Activated CD8-positive, alpha-beta memory T cell treated with anti-CD3 and anti-CD28 coated beads for 1 hour (primary cell): ENCODE measurements at places on chromosomes 5 and 9.

DNA sequence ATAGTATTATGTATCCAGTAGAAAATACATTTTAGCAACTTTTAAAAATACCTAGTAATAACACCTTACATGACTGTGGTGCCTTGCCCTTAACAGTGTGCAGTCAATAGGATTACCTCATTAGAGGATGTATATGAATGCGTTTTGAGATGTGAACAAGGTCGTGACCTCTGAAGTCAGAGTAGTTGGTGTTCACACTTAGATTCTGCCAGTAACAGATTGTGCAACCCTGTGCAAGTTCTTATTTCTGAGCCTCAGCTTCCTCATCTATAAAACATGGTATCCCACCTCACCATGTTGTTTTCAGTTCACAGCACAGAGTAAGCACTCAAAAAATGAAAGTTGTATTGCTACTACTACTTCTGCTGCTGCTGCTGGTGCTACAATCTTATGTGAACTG, 347.3 kb downstream of the KDM4C start:
- no peak for DNase-seq

DNA sequence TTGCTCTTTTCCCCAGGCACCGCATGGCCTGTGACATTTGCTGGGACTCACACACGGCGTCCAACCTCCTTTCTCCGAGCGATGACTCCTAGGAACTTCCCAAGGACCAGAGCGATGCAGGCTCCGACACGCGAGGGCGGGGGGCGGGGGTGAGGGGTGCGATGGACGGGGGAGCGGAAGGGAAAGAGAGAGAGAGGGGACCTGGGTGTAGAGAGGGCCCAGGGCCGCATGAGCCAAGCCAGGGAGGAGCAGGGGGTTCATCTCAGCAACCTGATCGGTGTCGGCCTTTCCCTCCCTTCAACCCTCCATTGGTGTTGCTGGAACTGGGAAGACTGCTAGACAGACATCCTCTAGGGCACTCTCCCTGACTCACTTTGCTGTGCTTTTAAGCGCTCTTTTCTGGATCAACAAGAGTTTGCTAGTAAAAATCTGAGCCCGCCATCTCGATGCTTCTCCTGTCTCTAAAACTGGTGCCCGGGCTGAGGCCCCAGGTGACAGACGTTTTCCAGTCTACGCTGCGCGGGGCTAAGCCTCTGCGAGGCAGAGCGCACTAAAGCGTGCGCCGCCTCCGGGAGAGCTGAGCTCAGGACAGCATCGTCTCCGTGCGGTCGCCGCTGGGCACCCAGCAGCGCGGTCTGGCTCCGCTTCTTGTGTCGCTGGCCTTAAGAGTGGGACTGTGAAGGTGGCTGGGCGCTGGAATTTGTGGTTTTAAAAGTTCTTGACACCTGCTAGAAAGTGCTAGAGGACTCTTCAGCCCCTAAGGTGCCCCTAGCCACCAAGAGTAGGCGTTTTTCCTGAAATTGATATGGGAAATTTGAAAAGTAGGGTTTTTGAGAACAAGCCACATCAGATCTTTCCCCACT, 1.0 kb upstream of the TSLP start:
- DNase-seq, result no peak

- DNase-seq, result no peak
These were observed 852 bp downstream of the ARHGEF37 start for GRCh38 chr5:149581931-149582768.

DNA sequence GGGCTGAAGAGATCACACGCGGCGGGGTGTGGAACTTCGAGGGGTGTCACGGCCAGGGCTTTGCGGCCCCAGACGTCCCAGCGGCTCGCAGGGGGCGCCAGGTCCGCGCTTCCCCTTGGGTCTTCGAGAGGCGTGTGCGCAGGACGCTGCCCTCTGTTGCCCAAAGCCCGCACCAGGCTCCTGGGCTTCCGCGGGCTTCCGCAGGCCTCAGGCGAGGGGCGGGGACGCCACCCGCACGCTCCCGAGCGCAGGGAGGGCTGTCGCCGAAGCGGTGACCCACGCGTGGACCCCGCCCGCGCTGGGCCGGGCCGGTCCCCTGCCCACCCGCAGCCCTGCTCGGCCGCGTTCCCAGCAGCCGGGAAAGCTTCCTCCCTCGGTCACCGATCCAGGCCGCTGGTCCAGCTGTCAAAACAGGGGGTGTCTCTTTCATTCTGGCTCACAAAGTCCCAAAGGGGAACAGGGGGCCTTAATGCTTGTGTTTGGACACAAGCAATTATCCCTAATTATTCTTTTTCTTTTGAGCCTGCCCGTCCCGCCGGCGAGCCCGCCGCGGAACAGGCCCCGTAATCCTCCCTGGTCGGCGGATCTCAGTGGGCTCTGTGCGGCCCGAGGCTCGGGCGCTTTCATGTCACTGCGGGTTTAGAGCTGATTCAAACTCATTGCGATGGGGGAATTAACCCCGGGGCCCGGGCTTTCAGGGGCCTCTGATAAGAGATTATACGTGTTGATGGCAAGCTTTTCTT, 60.6 kb downstream of the TMEM174 start:
- DNase-seq, result no peak

DNA sequence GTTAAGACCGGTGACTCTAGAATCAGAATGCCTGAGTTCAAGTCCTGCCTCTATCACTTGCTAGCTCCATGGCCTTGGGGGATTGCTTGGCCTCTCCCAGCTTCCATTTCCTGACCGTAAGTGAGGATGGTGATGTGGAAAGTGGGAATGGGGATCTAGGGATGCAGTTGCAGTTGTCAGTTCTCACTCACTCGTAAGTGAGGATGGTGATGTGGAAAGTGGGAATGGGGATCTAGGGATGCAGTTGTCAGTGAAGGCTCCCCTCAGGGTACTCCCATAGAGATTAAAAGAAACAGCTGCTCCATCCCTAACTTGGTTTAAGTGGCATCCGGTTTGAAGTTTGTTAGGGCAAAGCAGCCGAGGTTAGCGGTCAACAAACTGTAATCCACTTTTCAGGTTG, 3.0 kb upstream of the IL9 start:
- no peak for DNase-seq

GRCh38 chr5:87004101-87004500, 263.6 kb upstream of the RASA1 start:
- no peak for DNase-seq

DNA sequence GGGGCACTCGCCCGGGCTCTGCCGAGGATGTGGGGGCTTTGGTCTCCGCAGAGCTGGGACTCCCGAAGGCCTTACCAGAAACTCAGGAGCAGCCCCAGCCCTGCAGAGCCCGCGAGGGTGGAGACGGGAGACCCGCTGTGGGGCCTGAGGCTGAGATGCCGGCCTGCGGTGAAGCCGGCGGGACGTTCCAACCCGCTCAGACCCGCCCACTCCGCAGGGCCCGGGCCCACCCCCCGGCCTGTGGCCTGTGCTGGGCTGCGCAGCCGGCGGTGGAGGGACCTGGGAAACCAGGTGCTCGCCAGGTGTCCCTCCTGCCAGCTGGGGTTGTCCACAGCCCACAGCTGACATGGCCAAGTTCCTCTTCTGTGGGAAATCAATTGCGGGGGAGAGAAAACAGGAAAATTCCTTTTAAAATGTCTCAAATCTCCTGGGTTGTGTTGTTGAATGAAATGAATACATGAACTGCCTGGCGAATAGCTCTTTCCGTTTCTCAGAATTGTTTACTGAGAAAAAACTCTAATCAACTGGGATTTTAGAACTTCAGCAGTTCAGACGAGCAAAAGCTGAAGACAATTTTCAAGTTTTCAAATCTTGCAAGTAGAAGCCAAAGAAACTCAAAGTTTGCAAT, 49.0 kb upstream of the IRX4 start:
- DNase-seq, result no peak

- DNase-seq, result no peak
These were observed 33.5 kb upstream of the PIK3R1 start for GRCh38 chr5:68182094-68182493.

- DNase-seq, result no peak
These were observed 7.4 kb downstream of the SLC12A7 start for GRCh38 chr5:1104327-1105006.

DNA sequence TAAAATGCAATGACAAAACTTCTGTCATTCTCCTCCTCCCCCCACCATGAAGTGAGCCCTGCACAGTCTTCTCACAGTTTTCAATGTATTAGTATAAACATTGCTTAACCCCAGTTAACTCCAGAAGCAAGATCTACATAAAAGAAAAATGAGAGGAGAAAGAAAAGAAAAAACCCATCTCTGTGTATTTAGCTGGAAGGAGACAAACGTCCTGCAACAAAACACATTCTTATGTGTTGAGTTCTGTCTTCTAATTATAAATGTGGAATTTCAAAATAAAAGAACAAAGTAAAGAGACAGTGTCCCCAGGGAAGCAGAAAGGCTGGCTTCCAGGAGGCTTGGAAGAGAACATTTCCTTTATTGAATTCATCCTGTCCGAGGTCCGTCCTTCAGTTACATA, 491.9 kb upstream of the TUSC1 start:
- no peak for DNase-seq

DNA sequence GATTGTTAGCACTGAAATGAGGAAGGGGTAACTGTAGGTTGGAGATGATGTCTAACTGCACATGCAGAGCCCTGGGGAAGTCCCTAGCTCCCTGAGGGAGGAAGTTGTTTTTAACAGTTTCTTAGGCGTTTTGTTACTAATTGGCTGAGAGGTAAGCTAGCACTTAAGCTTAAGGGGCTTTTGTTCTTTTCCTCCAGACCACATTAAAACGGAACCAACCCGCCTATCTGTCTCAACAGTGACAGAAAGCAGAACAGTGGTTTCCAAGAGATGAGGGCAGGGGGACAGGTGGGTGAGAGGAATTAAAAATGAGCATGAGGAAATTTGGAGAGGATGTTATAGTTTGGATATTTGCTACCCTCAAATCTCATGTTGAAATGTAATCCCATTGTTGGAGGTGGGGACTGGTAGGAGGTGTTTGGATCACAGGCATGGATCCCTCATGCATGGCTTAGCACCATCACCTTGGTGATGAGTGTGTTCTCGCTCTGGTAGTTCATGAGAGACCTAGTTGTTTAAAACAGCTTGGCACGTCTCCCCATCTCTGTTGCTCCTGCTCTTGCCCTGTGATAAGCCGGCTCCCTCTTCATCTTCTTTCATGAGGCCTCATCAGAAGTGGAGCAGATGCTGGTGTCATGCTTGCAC, 38.9 kb downstream of the LYRM7 start:
- DNase-seq, result peak; percentile 12

- DNase-seq, result no peak
These were observed 5.2 kb downstream of the WHRN start for GRCh38 chr9:114499941-114500696.

DNA sequence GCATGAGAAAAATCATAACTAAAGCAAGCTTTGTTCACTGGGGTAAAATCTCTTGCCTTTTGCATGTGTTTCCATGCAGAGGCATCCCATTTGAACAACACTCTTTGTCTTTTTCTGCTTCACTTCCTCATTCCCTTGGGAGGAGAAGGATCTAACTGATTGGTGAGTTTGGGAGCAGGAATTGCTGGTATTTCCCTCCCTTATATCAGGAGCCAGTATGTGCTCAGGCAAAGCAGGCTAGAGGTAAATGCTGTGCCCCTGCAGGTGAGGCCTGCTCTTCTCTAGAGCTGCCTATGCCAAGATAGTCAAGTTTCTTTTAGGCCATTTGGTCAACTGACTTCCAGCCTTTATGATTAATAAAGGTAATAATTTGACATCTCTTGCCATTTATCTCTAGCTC, 179.9 kb downstream of the COX7C start:
- DNase-seq, result no peak

- no peak for DNase-seq
These were observed 29.4 kb downstream of the TNPO1 start for GRCh38 chr5:72845889-72846288.

- no peak for DNase-seq
These were observed 27.2 kb upstream of the CER1 start for GRCh38 chr9:14749741-14750211.

GRCh38 chr9:16153741-16154140, 600.9 kb downstream of the CCDC171 start:
- DNase-seq, result no peak

DNA sequence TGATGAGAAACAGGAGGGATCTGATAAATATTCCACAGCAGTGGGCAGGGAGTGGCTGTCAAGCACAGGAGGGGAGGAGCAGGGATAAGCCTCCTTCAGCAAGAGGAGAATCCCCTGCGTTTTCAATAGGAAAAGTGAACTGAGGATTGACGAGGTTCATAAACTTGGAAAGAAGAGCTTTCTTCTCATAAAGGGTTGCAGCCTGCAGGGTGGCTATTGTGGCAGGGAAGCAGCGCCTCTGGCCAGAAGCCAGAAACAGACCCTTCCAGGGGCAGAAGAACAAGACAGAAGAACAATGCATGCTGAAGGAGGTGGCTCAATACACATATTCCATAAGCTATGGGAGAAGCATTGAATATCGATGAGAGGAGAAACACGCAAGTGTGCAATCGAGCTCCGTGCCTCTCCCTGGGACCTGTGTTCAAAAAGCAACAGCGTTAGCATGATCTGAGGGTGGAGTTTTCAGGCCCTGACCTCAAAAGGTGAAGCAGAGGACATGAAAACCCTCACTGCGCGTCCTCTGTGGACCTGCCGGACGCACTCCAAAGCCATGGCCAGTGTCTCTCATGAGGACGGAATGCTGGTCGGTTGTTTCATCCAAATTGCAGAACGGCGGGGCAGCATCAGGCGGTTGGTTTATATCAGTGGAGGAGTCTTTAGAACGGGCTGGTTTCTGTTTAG, 67.6 kb downstream of the ANKRD33B start:
- no peak for DNase-seq

GRCh38 chr5:160702934-160703333, 149.1 kb downstream of the ATP10B start:
- no peak for DNase-seq

- no peak for DNase-seq
These were observed 82.7 kb downstream of the DOCK8 start for GRCh38 chr9:297104-297972.

GRCh38 chr5:352639-353611, 31.4 kb downstream of the AHRR start:
- no peak for DNase-seq

- DNase-seq, result no peak
These were observed 143.9 kb downstream of the SLIT3 start for GRCh38 chr5:169157064-169157463.

- DNase-seq, result no peak
These were observed 3.2 kb downstream of the CD180 start for GRCh38 chr5:67193439-67193807.

- DNase-seq, result no peak
These were observed 165.4 kb upstream of the LHFPL2 start for GRCh38 chr5:78813906-78814530.

DNA sequence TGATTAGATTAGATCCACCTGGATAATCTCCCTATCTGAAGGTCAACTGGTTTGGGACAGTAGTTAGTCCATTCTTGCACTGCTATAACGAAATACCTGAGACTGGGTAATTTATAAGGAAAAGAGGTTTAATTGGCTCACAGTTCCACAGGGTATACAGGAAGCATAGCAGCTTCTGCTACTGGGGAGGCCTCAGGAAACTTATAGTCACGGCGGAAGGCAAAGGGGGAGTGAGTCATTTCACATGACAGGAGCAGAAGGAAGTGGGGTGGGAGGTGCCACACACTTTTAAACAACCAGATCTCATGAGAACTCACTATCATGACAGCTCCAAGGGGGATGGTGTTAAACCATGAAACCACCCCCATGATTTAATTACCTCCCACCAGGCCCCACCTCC, 9.9 kb downstream of the C9orf40 start:
- no peak for DNase-seq
